ENCODE measurements at places on chromosomes 3 and 15.

- DNase-seq = no peak
Observed at GRCh38 chr15:61016087-61016486, 213.0 kb downstream of the RORA start.

- no peak for DNase-seq
Observed at GRCh38 chr3:129621626-129622225, 15.2 kb upstream of the PLXND1 start.

- DNase-seq = peak; percentile 69
Observed at GRCh38 chr3:95302044-95302443, 1239.2 kb downstream of the NSUN3 start.

DNA sequence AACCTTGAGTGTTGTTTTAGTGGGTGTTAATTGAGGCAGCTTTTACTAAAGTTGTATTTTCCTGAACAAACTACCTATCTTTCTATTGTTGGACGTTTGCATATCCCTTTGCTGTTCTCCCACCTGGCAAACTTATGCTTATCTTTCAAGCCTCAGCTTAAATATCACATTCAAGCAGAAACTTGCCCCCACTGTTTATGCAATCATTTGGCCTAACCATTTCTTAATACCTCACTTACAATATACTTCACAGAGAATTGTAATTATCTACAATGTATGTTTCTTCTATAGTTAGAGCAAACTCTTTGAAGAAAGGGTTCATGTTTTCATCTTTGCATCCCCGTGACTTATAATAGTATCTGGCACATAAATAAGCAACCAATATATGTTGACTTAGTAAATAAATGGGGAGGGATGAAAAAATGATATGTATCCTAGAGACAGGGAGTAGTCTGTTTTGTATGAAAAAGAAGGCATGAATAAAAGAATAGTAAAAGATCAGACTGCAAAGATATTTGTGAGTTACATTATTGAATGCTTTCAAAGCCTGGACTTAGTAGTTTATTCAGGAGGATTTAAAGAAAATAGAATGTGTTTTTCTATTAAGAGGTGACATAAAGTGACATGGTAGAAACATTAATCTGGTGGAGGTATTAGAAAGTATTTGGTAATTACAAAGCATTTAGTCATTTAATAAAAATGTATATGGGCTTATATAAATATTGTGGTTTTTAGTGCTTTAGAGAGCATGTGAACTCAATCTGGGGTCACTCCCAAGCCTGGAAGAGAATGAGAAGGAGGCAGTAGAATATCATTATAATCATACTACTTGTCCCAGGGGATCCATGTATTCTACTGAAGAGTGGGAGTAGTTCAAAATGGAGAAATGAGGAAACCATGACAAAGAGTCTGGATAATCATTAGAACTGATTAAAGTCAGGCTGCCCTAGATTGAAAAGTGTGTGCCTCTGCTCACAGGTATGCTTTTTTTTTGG, 60.0 kb upstream of the DCBLD2 start:
- no peak for DNase-seq

DNA sequence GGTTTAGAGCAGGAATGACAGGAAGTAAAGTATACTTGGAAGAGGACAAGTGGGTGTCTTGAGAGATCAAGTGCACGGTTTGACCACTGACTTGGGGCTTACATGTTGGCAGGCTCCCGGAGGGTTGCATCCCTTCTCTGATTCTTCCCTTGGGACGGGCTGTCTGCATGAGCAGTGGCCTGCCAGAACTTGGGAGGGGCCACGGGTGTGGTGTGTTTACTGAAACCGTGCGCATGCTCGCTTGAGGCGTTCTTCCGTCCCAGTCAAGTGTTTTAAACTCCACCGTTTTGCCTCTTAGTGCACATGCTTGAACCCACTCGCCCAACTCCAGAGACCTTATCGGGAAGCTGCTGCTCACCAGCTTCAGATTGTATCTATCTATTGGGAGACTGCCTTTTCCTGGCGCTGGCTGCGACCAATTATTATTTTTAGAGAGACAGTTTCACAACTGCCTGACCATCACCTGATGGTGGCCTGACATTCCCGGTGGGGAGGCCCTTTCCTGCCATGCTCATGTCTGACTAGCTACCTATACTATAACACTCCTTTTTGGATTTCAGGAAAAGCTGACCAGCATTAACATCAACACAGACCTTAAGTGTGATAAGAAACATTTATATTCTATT, 14.9 kb upstream of the C3orf22 start:
- no peak for DNase-seq

DNA sequence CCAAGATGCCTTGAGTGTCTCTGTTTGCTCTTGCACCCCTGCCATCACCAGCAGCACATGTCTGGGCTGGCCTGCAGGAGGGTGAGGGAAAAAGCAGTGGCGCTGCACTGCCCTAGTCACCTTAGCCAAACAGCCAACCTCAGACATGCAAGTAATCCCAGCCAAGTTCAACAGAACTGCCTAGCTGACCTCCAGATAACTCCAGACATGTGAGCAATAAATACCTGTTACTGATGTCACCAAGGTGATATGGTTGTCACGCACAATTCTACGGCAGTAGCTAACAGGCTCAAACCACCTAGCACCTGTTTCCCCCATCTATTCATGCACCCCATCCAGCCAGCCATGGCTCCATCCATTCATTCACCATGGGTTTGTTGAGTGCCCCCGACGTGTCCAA, 99.9 kb downstream of the SRGAP3 start:
- no peak for DNase-seq
